ENCODE measurements at places on chromosomes 7 and 10.

- DNase-seq = no peak
These were observed 3.0 kb upstream of the TECPR1 start for GRCh38 chr7:98254951-98255610.

- DNase-seq = no peak
These were observed 222.6 kb downstream of the MGMT start for GRCh38 chr10:129689671-129690071.

- no peak for DNase-seq
These were observed 967 bp downstream of the GAD2 start for GRCh38 chr10:26217396-26218086.

DNA sequence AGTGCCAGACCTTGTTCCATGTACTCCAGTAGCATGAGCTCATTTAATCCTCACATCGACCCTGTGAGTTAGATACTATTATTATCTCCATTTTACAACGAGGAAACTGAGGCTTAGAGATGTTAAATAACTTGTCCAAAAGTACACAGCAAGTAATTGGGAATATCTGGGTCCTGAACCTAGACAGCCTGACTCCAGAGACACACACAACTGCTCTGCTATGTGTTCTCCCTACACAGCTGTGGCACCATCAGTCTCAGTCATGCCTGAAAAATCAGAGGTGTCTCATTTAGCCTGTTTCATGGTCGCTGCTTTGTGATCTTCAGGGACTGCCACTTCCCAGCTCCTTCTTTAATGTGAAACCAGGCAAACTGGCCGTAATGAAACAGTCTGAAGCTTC, 56.5 kb downstream of the COL1A2 start:
- DNase-seq = no peak

- no peak for DNase-seq
These were observed 89.1 kb downstream of the PTPRN2 start for GRCh38 chr7:158498443-158499081.

DNA sequence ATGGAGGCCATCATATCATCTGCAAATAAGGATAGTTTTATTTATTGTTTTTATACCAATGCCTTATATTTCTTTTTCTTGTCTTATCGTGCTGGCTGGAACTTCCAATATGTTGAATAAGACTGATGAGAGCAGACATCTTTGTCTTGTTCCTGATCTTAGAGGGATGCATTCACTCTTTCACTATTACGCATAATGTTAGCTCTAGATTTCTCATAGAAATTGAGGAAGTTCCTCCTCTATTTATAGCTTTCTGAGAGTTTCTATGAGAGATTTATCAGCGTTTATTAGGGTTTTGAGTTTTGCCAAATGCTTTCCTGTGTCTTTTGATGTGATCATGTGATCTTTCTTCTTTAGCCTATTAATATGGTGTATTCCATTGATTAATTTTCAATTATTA, 49.3 kb downstream of the COL28A1 start:
- DNase-seq = no peak

- DNase-seq = no peak
These were observed 362.5 kb upstream of the PCDH15 start for GRCh38 chr10:55163388-55163979.

DNA sequence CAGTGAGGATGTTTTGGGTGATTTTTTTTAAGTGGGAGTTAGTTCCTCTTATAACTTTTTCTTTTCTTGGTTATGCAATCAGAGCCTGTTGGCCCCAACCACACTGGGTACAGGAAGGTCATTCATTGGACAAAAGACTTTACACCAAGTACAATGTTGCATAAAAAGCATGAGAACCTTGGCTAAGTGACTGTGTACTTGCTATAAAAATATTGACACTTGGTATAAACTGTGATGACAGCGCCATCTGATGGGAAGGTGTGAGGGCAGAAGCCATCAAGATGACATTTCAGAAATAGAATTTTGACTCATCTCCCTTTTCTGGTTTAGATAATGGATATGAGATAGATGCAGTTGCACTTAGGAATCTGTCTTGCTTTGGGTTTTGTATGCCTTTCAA, 126.4 kb upstream of the CCDC6 start:
- DNase-seq = no peak

DNA sequence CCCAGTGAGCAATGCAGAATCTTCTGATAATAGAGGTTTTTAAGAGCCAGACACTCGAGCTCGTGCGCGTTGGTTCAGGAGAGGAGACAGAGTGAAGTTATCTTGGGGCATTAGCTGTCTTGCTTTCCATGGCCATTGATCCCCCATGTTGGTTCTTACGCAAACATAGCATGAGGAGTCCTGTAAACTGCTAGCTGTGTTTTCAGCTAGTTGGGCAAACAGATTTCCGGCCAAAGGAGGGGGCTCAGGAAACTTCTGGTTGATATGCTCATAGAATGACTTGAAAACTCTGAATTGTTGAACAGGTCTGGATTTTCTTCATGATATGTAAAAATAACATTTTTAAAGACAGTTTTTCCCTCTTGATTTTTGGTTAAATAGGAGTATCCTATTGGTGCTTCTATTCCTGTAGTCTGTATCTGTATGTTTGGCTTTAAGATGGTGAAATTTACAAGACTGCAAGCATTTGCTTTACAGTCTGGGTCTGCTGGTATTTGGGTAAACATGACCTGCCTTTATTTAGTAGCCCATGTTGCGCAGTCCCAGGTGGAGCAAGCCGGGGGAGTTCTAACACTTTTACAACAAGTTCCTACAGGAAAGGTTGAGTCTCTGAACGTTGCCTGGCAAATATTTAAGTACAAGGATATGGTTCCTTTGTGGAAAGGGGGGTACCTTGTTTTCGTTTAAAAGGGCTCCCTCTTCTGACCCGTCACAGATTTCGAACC, 218.4 kb upstream of the KCND2 start:
- no peak for DNase-seq

DNA sequence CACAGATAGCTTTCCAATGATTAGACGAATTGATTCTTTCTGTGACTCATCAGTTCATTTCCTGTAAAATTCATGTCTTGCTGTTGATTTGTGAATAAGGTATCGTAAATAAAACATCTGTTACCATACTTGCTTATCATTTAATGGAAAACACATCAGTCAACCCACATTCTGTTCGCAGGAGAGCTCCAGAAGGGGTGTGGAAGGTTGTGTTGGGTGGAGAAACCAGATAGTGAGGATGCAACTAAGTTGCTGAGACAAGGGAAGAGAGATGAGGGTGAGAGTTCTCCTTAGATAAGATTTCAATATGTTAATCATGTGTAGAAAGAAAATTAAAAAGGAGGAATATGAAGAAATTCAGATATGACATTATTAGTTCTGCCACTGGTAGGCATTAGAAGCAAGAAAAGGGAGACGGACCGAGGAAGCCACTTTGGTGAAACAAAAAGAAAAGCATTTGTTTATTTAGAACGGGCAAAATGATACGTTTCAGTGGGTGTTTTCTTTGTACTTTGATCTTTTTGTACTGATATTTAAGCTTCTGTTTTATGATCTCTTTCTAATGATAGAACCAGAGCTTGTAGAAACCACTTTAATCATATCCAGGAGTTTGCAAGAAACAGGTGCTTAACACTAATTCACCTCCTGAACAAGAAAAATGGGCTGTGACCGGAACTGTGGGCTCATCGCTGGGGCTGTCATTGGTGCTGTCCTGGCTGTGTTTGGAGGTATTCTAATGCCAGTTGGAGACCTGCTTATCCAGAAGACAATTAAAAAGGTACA, 7.8 kb downstream of the CD36 start:
- DNase-seq = no peak

DNA sequence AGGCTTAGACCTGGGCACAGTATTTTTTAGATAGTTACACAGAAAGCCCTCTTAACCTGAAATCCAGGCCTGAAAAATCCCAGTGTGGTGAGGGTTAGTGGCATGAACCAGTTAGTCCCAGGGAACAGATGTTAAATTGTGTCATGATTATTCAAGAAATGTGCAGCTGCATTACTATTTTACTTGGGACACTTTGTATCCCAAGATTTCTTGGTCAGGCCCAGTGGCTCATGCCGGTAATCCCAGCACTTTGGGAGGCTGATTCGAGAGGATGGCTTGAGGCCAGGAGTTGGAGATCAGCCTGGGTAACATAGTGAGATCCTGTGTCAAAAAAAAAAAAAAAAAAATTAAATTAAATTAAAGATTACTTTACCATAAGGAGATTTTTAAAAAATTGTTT, 36.0 kb upstream of the OTUD1 start:
- no peak for DNase-seq

- no peak for DNase-seq
These were observed 434.4 kb upstream of the ZMIZ1 start for GRCh38 chr10:78634389-78634815.
